ENCODE measurements at places on chromosomes 1 and 21. TPM values are rescaled to one million over a fixed set of nuclear protein-coding genes. Genes with fewer than 3 reads are reported as not detected.

DNA sequence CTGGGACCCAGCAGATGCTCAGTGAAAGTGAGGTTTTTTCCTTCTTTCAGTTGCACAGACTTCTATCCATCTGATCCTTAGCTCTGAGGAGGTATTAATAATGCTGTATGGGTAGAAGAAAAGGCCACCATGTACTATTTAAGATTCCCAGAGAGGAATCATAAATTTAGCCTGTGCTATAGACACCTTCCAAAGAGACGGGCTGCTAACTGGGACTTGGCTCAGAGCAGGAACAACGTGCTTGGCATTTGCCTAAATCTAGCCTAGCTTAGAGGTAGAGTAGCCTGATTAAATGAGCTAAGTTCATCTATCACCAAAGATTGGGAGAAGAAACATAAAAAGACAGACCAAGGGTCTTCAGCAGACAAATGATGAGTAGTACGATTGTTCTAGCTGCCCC, 176.9 kb upstream of the BEND5 start:
- DNase-seq = no peak

DNA sequence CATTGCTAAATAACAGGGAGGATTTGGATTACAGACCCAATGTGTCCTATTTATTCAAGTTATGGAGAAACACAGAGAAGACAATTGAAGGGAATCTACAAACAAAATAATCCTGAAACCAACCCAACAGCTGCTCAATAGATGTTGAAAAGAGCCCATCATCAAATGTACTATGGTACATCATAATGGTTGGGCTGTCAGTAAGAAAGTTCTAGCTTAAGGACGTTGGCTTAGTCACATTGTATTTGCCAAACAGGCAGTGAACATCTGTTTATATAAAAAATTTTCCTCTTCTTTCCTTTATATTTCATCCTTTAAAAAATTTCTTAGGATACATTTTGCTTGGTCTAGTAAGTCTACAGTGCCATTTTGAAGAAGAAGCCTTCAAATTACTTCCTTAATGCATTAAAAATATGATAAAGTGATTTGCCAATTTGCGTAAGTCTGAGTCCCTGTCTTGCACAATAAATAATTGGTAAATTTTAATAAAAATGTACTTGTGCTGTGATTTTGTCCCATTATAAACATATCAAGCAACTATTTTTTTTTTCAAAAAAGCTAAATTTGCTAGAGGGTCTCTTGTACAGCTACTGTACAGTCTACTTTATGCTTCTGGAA, 14.4 kb downstream of the MAP3K7CL start:
- no peak for DNase-seq

GRCh38 chr1:177585302-177586220, 384.3 kb downstream of the SEC16B start:
- DNase-seq = no peak

- DNase-seq = no peak
Observed at GRCh38 chr1:29772584-29773100, 536.3 kb downstream of the PTPRU start.

DNA sequence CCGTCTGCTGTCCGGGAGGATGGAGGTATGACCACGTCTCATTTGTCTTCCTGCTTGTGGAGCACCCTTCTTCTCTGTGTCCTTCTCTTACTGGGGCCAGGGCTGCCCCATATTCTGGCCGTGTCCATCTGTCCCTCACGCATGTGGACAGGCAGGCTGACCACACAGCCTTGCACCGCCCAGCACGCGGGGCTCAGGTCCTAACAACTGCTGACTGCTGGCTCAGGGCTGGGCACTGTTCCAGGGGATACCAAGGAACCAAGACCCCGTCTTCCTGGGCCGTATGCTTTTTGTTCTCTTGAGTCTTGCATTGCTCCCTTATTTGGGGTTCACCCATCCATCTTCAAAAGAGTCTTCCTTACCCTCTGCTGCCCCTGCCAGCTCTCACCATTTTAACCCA, 17.5 kb upstream of the SPSB1 start:
- DNase-seq = no peak

DNA sequence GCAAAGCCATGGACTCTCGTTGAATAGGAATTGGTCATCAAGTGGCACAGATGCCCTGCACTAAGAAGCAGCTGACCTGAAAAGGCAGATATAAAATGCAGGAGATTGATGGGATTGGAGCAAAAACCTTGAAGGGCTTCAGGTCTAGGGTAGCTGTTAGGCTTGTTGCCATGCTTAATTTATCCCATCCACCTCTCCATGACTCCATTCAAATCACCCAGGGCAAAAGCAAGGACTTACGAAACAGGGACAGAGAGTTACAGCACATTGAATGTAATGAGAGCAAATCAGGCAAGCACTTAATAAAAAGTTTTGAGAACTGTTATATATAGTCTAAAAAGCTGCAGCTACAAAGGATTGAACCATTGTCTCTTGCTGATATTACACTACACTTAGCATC, 298.2 kb upstream of the ESRRG start:
- no peak for DNase-seq

DNA sequence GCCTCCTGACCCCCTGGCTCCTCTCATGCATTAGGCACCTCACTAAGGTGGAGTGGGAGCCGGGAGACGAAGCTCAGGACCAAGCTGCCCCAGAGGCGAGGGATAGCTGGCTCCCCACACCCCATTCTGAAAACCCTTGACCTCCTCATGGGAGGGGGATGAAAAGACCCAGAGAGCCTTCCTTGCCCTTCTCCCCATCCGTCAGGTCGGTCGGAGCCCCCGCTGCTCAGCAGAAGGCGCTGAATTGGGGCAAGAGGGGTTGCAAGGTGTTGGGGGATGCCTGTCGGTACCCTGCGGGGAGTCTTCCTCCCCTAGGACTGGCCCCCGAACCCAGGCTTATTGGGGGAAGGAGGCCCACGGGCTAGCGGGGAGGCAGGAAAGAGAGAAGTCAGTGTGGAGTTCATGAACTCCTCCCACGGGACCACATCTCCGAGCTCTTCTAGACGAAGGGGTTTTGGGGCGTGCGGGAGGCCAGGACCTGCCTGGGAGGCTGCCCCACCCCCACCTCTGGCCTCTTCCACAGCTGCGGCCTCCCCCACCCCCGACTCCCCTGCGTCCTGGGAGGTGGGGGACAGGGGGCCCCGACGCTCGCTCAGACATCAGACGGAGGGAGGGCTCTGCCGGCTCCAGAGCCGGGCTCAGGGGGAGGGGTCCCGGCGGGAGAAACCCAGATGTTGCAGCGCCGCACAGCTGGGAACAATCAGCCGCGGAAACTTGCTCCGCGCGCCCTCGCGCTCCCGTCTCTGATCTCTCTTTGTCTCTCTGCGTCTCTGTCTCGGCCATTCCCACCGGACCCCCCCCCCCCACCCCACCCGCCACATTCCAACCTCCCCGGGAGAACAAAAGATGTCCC, 719 bp downstream of the MFAP2 start:
- DNase-seq = no peak

- no peak for DNase-seq
Observed at GRCh38 chr1:47549532-47549931, 111.7 kb downstream of the FOXD2 start.

- DNase-seq = no peak
Observed at GRCh38 chr1:220389634-220390033, 117.4 kb upstream of the RAB3GAP2 start.

DNA sequence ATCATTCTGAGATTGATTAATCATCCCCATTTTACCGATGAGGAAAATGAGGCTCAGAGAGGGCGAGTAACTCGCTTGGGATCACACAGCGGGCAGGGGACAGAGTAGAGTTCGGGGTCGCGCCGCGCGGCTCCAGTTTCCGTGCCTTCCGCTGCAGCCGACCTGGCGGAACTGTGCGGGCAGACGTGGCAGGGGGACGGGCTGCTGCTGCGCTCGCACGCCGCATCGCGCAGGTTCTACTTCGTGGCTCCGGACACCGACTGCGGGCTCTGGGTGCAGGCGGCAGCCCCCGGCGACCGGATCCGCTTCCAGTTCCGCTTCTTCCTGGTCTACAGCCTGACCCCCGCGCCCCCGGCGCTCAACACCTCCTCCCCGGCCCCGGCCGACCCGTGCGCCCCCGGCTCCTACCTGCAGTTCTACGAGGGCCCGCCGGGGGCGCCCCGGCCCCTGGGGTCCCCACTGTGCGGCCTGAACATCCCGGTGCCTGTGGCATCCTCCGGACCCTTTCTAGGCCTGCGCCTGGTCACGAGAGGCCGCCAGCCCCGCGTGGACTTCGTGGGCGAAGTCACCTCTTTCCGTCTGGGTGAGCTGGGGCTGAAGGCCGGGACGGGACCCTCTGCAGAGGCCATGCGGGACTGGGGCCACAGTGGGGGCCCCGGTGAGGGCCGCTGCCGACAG, 2.3 kb downstream of the LDLRAD2 start:
- DNase-seq = peak; percentile 36

DNA sequence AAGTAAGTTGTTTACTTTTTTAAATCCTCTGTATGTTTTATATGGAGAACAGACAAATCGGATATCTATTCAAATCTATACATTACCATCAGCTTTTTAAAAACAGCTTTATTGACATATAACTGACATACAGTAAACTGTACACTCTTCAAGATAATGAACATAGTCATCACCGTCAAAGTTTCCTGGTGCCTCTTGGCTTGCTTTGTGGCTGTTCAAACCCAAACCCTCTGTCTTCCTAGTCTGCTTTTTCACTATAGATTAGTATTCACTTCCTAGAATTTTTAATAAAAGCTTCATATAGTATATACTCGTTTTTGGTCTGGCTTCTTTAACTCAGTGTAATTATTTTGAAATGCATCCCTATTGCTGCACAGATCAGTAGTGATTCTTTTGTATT, 56.4 kb upstream of the TPTE start:
- no peak for DNase-seq

DNA sequence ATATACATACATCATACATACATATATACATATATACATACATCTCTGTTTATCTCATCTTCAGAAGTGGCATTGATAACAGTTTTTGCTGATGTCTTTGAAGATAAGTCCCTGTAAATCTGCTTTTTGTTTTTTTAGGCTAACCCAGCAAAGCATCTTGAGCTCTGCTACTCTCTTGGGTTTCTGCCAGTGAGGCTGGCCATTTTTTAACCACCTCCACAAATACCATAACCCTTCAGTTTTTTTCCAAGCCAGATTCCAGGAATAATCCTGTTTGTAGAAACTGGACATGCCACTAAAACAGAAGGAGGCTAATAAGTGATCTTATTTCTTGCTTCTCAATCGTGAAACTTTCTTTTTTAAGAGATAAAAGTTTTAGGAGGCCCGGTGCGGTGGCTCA, 21.6 kb downstream of the SDHC start:
- no peak for DNase-seq

- DNase-seq = no peak
Observed at GRCh38 chr1:208182880-208183645, 61.1 kb downstream of the PLXNA2 start.

DNA sequence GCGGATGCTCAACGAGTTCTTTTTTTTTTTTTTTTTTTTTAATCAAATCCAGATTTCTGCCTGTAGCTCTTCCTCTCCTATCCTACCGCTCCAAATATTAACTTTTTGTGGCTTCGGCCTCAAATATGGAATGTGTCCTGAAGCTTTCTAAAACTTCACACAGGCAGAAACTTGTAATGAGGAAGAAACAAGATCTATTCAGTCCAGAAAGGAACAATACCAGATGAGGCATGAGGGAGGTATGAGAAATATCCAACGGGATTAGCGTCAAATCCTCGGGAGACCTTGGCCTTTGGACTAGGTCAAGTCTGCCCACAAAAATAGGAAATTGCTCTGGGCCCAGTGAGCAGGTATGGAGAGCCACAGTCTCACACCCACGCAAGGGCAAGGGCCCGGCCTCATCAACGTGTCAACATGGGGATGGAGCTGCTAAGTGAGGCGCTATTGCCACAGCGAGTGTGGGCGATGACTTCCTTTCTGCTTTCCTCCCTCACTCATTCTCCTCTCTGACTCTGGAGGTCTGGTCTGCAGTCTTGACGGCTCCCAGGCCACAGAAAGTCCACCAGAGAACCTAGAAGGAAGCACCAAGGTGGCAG, 66.6 kb downstream of the BCAR3 start:
- peak; percentile 86 for DNase-seq

DNA sequence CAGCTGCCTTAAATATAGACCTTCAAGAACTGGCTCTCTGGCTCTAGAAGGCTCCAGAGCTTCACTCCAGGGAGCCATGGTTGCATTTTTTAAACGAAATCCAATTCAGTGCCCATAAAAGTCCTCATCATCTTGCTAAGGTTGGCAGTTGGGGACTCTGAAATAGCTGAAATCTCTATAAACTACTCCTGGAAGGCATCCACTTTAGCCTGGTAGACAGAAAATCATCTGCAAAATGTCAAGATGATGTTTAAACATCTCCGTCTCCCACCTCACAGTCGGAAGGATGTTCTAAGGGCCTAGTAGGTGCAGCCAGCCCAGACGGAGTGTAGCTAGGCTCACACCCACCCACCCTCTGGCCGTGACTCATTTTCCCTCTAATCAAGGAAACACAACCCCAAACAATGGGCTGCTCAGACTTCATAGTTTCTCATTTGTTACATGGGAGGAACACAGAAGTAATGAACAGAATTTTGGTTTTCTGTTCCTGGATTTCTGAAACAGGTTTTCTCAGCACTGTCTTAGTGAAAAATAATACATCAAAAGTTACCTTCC, 235.4 kb upstream of the KAZN start:
- no peak for DNase-seq

GRCh38 chr1:245776694-245777332, 622.0 kb downstream of the KIF26B start:
- no peak for DNase-seq

DNA sequence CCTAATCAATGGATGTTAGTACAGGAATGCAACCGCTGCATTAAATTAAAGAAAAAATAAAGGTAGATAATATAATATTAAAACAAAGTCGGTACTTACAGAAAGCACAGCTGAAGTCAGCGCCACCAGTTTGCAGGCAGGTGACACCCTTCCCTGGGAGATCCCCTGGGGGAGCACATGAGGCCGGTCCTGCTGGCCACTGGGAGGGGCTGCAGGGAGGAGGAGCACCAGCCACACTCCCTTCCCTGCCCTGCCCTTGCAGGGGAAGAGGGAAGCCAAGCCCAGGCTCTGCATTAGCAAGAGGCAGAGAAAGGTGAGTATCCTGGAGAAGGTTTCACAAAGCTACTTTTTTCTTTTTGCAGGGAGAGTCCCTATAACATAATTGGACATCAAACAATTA, 507.0 kb downstream of the AJAP1 start:
- no peak for DNase-seq

C1QB gene
- not detected for total RNA-seq

TFF2 gene
- not detected for total RNA-seq

CYP4Z1 gene
- not detected for total RNA-seq

CR1 gene
- not detected for total RNA-seq

Data from activated CD4-positive, alpha-beta memory T cell treated with anti-CD3 and anti-CD28 coated beads for 36 hours (primary cell).